ENCODE measurements at places on chromosomes 16 and 17. TPM values are rescaled to one million over a fixed set of nuclear protein-coding genes. Genes with fewer than 3 reads are reported as not detected.

DNA sequence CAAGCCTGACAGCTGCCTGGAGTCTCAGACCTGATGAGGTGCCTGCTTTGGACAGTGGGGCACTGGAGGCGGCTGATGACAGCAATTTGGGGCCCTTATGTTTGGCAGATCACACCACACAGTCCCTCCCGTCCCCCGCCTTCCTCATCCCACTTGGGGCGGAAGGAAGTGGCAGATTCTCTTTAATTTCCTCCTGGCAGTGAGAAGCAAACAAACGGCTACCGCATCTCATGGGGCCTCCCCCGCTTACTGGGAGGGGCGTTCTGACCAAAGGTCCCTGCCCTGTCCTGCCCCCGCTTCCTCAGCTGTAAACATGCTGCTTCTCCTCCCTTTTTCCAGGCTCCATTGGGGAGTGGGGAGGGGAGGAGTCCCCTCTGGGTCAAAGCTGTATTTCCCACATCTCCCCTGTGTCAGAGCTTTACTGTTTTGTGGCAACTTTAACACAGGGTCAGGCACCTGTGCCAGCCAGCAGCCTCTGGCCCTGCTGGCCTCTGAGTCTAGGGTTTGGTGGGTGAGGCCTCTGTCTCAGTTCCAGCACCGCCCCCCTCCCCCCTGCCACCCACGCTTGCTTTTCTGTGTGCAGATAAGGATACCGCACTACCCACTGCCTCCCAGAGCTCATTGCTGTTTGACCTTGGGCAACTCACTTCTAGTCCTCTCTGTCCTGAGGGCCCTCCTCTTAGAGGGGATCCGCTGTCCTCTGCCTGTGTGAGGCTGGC lies 5.4 kb upstream of the NFATC3 start:
- no peak for DNase-seq

DNA sequence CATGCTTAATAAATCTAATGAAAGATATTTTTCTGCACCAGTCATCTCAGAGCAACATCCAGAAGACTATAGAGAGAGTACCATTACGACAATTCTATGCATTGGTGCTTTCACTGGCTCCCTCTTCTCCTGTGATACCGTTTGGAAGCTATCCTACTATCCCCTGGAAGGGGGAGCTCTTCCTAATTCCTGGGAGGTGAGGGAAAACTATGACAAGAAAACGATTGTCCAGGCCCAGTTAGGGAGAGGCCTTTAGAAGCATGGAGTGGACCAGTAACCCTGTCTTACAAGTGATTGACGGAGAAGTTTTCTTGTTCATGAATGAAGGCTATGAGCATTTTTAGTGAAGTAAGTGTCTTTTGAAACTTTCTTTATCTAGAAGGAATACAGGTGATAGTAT lies 150.2 kb downstream of the TANC2 start:
- no peak for DNase-seq

The SLC12A3 gene
- 0.01 TPM for polyA plus RNA-seq

The TBX6 gene
- polyA plus RNA-seq, result 0.06 TPM
